GM23338 (cell line): ENCODE measurements at places on chromosomes 13 and 19. TPM values are rescaled to one million over a fixed set of nuclear protein-coding genes. Genes with fewer than 3 reads are reported as not detected.

The PDE4C gene
- total RNA-seq = 3.6 and 7.1 TPM in 2 replicates

The GPC5 gene
- 1.1 and 1.2 TPM in 2 replicates for total RNA-seq

The EDNRB gene
- 28.9 and 29.2 TPM in 2 replicates for total RNA-seq

The PGLYRP1 gene
- not detected in 2 replicates for total RNA-seq
